AG09309 (cell line): ENCODE measurements at places on chromosomes 5 and 9.

GRCh38 chr5:175895686-175896102 is 24.3 kb downstream of the CPLX2 start:
- no peak for DNase-seq

DNA sequence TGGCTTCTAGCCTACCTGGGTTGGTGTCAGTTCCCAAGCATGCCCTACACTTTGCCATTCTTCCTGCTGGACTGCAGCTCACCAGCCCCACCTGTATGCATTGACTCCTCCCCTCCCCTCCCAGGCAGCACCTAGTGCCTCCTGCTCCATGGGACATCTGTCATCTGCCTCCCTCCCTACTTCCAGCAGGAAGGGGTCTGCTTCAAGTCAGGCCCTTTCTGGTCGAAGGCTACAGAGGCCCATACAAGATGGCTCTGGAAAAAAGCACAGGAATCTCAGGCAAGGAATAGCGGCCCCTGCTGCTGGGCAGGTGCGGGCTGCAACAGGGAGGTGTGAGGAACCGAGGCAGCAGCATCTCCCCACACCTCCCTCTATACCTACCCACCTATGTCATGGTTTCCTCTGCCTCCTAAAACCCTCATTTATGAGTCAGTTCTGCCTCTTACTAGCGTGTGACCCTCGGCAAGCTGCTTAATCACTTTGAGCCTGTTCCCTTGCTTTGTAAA is 19.7 kb downstream of the WWC1 start:
- DNase-seq, result no peak

DNA sequence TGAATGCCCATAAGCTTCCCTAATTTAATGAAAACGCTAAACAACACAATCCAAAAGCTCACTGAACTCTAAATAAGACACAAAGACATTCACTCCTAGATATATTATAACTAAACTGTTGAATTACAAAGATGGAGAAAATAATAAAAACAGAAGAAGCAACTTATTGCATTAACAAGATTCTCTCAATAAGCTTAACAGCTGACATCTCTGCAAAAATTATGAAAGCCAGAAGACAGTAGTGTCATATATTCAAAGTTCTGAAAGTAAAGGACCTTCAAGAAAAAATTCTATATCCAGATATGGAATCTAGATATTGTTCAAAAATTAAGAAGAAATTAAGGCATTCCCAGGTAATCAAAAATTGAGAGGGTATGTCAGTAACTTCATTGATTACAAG is 957.8 kb upstream of the TYRP1 start:
- no peak for DNase-seq

- no peak for DNase-seq
Observed at GRCh38 chr5:143957455-143957854, 145.5 kb downstream of the HMHB1 start.

DNA sequence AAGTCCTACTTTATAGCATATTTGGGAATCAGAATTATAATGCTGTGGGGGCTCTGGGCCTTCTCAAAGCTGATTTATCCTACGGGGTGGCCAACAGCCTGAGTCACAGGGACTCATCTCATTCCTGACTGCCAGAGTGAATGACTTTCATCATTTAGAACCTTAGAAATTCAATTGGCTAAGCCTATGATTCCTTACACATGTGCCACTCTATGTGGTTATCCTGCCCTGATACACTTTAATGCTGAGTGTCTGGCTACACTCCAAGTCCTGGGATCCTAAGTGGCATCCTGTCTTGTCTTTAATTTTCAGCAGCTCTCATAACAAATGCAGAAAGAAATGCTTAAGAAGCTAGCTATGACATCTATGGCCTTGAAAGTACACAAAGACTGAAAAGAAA is 75.2 kb upstream of the FREM1 start:
- no peak for DNase-seq

GRCh38 chr5:126628102-126628501 is 27.4 kb downstream of the PHAX start:
- DNase-seq, result no peak

GRCh38 chr5:158264264-158264663 is 405.3 kb upstream of the CLINT1 start:
- DNase-seq, result no peak
